Stimulated activated CD4-positive, alpha-beta T cell treated with anti-CD3 and anti-CD28 coated beads, Interleukin-2, amount 100 ng/mL, for 24 hours (primary cell): ENCODE measurements at places on chromosomes 2 and 18.
A peak's percentile ranks its signal among the peaks of the same experiment; 100 is the strongest.

DNA sequence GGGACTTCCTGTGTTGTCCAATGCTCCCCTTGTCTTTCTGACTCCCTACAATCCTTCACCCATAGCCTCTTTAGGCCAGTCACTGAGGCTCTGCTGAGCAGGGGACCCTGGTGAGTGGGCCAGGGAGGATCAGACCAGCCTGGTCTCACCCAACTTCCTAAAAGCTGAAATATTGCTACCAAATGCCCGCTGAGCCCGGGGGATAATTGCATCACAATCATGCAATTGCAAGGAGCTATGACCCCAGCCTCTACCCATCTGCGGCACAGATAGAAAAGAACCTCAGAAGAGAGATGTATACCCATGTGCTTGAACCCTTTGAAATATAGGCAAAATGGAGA, 3.7 kb upstream of the SP100 start:
- DNase-seq = no peak

DNA sequence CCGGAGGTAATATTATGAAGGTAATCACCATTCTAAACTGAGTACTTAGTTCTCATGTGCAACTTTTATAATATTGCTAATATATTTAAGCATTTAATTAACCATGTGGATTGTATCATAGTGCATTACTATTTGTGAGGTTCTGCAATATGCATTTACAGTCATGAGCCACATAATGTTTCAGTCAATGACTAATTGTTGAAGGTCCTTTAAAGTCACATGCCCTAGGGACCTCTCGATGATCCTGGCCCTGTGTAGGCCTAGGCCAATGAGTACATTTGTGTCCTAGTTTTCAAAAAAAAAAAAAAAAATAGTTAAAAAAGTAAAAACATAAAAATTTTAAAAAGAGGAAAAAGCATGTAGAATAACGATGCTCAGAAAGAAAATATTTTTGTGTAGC, 298.0 kb downstream of the DSEL start:
- DNase-seq = no peak

GRCh38 chr2:66982766-66983165, 414.4 kb upstream of the ETAA1 start:
- no peak for DNase-seq

DNA sequence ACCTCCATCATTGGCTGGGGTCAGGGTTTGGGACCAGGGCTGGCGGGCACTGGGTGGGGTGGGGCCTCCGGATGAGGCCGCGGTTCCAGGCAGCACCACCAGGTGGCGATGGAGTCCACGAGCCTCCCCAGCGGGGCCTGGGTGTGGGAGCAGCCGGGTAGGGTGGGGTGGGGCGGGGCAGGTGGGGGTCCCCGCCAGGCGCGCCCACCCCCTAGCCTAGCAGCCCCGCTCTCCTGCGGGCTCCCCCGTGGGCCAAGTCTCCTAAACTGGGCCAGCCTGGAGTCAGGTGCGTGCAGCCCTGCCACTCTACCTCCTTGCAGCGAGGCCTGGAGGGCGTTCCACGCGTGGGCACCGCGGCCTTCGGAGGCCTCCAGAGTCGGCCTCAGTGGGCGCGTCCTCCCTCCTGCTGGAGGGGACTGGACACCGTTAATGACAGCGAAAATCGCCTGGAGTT, 187.5 kb downstream of the TWIST2 start:
- DNase-seq = peak; percentile 75

- DNase-seq = no peak
Observed at GRCh38 chr2:195477996-195478382, 179.0 kb upstream of the SLC39A10 start.

GRCh38 chr2:54724560-54725342, 1.3 kb downstream of the EML6 start:
- DNase-seq = peak; percentile 34

DNA sequence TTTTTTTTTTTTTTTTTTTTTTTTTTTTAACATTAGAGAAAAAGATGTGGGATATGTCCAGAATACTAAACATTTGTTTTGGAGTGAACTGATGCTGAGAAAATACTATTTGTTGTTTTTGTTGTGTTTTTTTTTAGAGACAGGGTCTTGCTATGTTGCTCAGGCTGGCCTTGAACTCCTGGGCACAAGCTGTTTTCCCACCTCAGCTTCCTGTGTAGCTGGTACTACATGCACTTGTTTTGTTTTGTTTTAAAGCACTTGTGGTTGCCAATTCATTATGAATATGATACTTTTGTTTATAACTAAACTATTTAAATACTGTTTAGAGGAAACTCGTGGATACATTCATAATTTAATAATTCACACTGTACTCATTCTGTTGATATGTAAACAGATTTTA, 33.4 kb upstream of the DYSF start:
- no peak for DNase-seq

- DNase-seq = no peak
Observed at GRCh38 chr18:46051731-46052461, 20.2 kb downstream of the PSTPIP2 start.
